ENCODE measurements at places on chromosomes 2 and 18.

DNA sequence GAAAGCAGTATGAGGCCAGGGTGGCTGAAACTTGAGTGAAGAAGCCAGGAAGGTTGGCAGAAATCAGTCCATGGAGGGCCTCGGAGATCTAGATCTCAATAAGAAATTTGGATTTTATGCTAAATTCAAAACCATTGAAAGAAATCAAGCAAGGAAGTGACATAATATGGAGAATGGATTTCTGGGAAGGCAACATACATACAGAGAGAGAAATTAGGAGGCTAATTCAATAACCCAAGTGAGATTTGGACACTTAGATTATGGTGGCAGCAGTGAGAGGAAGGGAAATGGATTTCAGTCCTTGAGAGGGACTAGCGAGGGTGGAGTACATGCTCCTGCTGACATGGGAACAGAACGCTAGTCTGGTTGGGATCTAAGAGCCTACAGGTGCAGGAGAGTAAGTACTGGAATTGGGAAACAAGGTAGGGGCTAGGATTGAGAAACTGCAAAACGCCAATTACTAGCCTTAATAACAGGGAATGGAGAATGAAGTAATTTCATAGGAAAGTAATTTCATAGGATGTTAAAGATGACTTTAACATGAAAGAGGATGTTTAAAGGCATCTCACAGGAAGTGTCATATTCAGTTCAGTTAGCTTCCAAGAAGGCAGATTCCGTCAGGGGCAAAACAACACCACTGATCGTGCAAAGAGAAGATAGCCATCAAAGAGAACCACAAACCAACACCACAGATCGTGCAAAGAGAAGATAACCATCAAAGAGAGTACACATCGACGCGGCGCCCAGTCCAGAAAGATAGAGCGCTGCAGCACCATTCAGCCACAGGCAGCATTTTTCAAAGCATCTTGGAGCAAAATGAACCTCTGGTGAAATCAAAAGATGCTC lies 27.2 kb downstream of the CDKL4 start:
- DNase-seq, result peak; percentile 64

GRCh38 chr2:23871206-23871605 lies 55.7 kb downstream of the ATAD2B start:
- no peak for DNase-seq

GRCh38 chr2:43178055-43178598 lies 48.3 kb downstream of the ZFP36L2 start:
- DNase-seq, result no peak

DNA sequence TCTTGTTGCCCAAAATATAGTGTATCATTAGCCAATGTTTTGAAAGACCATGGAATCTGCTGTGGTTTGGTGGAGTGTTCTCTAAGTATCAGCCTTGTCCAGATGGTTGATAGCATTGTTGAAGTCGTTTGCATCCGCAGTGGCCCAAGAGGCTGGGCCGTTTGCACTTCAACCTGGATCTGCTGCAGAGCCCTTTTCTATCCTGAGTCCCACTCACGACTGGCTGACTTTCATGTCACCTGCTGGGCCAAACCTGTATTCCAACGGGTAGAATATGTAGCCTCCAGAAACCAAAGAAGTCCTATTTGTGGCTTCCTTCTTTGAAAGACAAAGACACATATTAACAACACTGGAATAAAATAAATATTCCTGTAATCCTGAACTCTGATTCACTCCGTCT lies 1154.1 kb downstream of the RPIA start:
- no peak for DNase-seq

- DNase-seq, result no peak
These were observed 47.1 kb upstream of the CELF4 start for GRCh38 chr18:37612524-37613252.

DNA sequence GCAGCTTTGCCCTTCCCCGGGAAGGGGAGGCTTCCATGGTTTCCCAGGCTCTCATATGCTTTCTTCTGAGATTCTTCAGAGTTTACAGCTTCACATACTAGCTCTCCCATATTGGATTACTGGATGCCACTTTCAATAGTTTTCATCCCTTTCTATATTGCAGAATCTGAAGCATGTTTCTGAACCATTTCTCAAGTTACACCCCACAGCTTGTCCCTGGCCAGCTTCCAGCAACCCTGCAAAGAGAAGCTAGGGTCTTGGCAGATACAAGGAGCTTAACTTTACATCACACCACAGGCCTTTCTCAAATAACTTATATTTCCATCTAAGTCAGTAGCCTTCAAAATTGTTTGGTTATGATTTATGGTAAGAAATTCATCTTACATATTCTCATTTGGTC lies 39.6 kb downstream of the LHCGR start:
- no peak for DNase-seq

GRCh38 chr2:190156530-190157212 lies 94.1 kb upstream of the MSTN start:
- DNase-seq, result no peak

- no peak for DNase-seq
These were observed 21.6 kb downstream of the HAT1 start for GRCh38 chr2:171943869-171944268.

- no peak for DNase-seq
These were observed 32.7 kb upstream of the RUFY4 start for GRCh38 chr2:218036371-218036770.

GRCh38 chr2:142914507-142915313 lies 37.2 kb downstream of the KYNU start:
- DNase-seq, result no peak

DNA sequence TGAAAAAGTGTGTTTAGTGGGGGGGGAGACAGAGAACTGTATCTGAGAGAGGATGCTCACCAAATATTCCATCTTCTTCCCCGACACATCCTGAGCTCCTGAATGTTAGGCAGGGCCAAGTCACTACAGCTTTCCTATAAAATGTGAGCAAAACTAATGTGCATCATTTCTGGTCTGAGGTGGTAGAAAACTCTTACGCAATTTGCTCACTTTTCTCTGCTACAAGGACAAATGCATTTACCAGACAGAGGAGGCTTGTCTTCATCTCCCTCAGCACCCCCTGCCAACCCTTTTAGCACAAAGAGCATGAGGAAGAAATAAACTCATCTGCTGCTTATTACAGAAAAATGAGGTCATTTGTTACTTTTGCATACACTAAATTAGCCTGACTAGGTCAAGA lies 554.0 kb downstream of the RNF144A start:
- no peak for DNase-seq

DNA sequence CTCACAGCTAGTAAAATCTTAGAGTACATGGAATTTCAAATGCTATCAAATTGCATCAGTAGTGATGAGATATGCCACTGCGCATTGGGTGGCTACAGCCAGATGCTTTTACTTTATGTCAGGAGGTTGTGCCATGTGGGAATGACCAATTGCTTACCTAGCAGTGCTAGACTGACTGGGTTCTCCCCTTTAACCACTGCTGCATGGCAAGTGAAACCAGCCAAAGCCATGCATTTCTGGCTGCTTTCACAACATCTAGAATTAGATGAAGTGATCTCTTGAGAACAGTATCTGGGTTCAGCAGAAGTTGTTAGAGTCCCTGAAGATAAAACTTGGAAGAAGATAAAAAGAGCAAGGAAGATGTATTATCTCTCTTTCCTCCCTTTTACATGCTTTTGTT lies 1174.2 kb upstream of the CDH2 start:
- DNase-seq, result no peak

DNA sequence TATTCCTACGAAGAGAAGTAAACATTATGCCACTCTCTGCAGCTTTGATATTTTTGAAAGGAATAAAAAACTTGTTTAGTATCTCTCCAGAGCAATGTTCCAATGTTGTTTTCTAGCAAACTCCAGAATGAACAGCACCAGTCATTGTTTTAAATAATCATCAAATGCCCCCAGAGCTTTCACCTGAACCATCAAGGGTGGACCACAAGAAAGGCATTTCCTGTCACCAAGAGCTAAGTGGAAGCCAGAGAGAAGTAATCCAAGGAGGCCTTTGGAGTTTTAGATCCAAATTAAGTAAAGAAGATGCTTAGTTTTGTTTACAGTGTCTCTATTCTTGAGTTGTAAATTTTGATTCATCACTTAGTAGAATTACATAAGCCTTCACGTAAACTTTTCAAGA lies 559.0 kb downstream of the ARHGAP15 start:
- no peak for DNase-seq

- no peak for DNase-seq
These were observed 139.6 kb downstream of the SOCS6 start for GRCh38 chr18:70428439-70428838.

GRCh38 chr18:26479681-26480079 lies 68.7 kb downstream of the KCTD1 start:
- no peak for DNase-seq

DNA sequence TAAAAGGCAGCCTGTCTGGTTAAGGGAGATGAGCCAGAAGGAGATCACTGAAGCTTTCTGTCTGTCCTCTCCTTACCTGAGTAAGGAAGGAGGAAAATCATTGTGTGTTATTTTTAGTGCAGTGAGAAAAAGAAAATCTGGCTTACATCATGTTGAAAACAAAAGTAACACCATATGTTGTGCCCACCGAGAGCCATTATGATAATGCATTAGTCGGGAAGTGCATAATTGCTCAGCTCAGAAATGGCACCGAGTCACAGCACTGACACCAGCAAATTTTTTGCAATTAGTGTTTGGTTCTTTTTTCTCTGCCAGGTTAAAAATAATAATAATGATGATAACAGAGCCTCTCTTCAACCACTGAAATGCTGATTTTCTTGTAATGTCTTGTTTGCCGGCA lies 46.6 kb downstream of the HNMT start:
- DNase-seq, result no peak

- no peak for DNase-seq
These were observed 87.4 kb downstream of the GAREM1 start for GRCh38 chr18:32383050-32383819.

DNA sequence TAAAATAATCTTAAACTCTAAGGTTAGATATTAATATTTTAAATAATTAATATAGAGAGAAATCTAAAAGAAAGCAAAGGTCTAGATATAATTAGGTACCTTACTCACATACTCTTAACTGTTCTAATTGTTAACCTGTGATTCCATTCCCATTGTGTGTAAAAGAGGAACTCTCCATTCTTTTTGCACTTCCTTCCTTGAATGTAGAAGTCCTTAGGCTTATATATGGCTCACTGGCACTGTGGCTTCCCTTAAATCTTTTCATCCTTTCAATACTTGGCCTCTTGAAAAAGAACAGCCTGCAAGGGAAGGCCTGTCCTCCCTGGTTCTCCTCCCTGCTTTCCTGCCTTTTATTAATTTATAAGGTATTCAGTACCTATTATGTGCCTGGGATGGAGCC lies 182.8 kb upstream of the FOSL2 start:
- no peak for DNase-seq

DNA sequence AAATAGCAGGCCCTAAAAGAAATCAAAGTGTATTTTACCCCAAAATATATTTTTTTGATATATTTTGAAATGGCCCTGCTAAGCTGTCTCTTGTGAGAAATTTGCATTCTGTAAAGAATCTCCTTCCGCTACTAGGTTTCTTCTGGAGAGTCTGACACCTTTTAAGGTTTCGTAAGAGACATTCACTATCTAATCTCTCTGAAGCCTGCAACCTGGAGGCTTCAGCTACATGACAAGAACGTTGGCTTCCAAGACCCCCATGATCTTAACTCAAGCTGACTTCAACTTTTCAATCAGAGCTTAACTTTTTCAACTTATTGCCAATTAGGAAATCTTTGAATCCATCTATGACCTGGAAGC lies 1894.9 kb upstream of the LRRTM1 start:
- DNase-seq, result no peak

DNA sequence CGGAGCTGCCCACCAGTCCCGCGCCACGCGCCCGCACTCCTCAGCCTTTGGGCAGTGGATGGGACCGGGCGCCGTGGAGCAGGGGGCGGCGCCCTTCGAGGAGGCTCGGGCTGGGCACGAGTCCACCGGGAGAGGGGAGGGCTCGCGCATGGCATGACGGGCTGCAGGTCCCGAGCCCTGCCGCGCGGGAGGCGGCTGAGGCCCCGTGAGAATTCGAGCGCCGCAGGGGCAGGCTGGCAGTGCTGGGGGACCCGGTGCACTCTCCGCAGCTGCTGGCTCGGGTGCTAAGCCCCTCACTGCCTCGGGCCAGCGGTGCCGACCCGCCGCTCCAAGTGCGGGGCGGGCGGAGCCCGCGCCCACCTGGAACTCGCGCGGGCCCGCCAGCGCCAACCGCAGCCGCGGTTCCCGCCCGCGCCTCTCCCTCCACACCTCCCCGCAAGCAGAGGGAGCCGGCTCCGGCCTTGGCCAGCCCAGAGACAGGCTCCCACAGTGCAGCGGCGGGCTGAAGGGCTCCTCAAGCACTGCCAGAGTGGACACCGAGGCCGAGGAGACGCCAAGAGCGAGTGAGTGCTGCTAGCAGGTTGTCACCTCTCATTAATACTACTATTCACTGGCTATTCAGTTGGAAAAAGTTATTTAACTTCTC lies 3.6 kb upstream of the TTC21B start:
- no peak for DNase-seq

- DNase-seq, result no peak
These were observed 64.5 kb upstream of the HDAC4 start for GRCh38 chr2:239465017-239466001.

- DNase-seq, result no peak
These were observed 950.6 kb downstream of the DCDC2C start for GRCh38 chr2:4653991-4654390.

DNA sequence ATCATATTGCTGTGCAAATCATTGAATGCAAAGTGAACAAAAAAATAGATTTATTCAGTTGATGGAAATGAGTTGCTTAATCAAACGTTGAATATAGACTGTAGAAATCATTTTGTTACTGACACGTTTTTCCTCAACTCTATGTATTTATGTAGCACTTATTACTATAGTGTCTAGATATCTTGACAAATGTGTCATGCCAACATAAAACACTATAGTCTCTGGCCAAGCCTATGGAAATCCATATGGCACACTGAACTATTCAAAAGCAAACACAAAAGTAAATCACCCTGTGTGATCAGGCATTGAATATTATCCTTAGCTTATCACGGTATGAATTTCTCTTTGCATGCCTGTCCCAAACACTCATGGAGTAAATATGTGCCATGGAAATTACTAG lies 131.3 kb downstream of the ZNF804A start:
- DNase-seq, result no peak

GRCh38 chr2:44100351-44100750 lies 68.3 kb upstream of the PPM1B start:
- DNase-seq, result no peak

DNA sequence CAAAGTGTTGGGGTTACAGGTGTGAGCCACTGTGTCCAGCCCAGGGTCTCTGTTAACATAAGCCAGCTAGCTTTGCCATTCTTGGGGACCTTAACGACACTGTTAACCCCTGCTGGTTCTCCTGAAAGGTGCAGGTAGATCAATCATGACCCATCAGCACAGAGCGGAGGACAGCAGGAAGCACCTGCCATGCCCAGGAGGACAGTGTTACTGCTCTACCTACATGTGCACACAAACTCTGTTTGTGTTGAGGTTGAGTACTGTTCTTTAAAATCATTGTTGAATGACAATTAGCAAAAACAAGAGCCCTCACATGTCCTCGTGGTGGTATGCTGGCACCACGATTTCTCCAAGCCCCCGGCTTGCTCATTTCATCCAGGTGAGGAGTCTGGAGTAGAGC lies 120.9 kb downstream of the FAM210A start:
- DNase-seq, result no peak
